ENCODE measurements at places on chromosomes 3 and 15. TPM values are rescaled to one million over a fixed set of nuclear protein-coding genes. Genes with fewer than 3 reads are reported as not detected.
A peak's percentile ranks its signal among the peaks of the same experiment; 100 is the strongest.

GRCh38 chr3:128950223-128950938 is 43.5 kb downstream of the CFAP92 start:
- no peaks in the 10 kb centered on the region for H3K27me3 ChIP-seq
- no peaks in the 10 kb centered on the region for H3K4me1 ChIP-seq
- no peak overlapping the region for H3K4me3 ChIP-seq

GRCh38 chr3:38608086-38608775 is 41.3 kb downstream of the SCN5A start:
- no peak overlapping the region for H3K27ac ChIP-seq
- no peaks in the 10 kb centered on the region for H3K36me3 ChIP-seq
- no peak for DNase-seq
- no peaks in the 10 kb centered on the region for H3K4me1 ChIP-seq
- no peaks in the 10 kb centered on the region for H3K27me3 ChIP-seq

DNA sequence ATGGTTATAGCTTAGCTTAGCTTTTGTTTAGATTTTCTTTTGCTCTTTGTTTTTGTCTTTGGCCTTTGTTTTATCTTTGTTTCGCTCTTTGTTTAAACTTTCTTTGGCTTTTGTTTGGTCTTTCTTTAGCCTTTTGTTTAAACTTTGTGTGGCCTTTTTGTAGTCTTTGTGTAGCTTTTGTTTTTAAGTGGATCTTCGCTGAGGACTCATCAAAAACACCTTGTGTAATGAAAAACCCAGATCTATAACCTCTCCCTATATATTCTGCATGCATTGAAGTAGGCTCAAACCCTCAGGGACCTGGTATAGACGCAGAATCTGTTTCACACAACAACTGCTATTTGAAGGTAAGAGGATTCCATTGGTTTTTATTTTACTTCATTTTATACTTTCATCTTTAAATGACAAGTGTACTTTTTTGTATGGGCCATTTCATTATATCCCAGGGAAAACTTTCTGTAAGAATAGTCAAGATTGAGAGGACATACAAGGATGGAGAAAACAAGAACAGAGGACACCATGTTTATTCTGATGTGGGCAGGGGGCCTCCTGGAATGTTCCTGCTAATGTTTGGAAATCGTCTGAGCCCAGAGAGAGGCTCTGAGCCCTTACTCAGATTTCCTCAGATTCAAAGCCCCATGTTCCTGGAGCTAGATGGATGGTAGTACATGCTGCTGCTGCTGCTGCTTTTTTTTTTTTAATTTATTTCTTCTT is at the start of gene MOBP:
MOBP (plus strand) TSS at position 287 of the 714 bp plus-strand sequence. CDS start 34,390 bp downstream, outside the sequence.
- no peak within 1 kb of the TSS for H3K4me3 ChIP-seq
- H3K36me3 ChIP-seq: no peaks in the 10 kb centered on the region
- H3K4me1 ChIP-seq: no peaks in the 10 kb centered on the region
- DNase-seq: no peak
- H3K27me3 ChIP-seq: no peaks in the 10 kb centered on the region

DNA sequence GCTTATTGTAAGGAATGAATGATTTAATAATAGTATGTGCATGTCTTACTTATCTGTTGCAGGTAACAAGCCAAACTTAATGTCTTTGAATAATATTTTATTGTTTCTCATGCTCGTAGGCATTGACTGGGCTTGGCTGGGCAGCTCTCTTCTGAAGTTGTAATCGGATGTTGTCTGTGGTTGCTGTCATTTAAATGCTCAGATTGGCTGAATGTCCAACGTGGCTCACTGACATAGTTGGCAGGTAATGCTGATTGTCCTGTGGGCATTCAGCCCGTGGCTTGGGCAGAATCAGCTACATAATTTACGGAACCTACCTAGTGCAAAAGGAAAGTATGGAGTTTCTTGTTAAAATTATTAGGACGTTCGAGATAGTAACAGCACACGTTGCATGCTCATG is 297.4 kb upstream of the GBE1 start:
- H3K27me3 ChIP-seq: no peaks in the 10 kb centered on the region
- no peaks in the 10 kb centered on the region for H3K36me3 ChIP-seq
- no peak overlapping the region for H3K4me3 ChIP-seq
- no peaks in the 10 kb centered on the region for H3K4me1 ChIP-seq
- DNase-seq: no peak

- no peak for DNase-seq
- no peak overlapping the region for H3K4me3 ChIP-seq
- no peak overlapping the region for H3K27ac ChIP-seq
- H3K36me3 ChIP-seq: no peaks in the 10 kb centered on the region
- no peaks in the 10 kb centered on the region for H3K4me1 ChIP-seq
- no peaks in the 10 kb centered on the region for H3K27me3 ChIP-seq
Measured at GRCh38 chr15:97030251-97030650, 699.8 kb downstream of the NR2F2 start.

DNA sequence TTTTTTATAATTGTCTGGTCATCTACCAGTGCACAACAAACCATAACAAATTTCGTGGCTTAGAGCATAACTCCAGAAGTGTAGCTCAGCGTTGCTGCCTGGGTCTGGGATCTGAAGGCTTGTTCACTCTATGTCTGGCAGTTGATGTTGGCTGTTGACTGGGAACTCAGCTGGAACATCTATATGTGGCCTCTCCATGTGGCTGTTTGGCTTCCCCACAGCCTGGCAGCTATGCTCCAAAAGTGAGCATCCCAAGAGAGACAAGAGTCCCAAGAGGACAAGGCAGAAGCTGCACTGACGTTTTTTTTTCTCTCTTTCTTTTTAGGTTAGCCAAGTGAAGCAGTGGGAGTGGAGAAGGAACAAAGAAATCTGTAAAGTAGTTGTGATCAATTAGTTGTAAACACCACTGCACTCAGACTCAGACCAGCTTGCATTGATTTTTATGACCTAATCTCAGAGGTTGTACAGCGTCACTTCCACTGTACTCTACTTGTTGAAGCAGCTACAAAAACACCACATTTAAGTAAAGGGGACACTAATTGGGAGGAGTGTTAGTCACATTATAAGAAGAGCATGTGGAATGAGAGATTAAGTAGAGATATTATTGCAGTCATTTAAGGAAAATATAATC is 2.5 kb upstream of the GPR176 start:
- H3K27ac ChIP-seq: no peak overlapping the region
- H3K4me3 ChIP-seq: no peak overlapping the region
- H3K4me1 ChIP-seq: peaks cover 14% of the 10 kb centered on the region
- DNase-seq: no peak
- H3K27me3 ChIP-seq: no peaks in the 10 kb centered on the region

GRCh38 chr3:122324871-122325323 is at the start of gene CSTA:
Gene CSTA, plus strand, starts transcription at chr3:122325248. Its CDS starts 45 bp downstream, at chr3:122325293.
- peak within 1 kb of the TSS; percentile 12 for H3K4me3 ChIP-seq
- no peak for DNase-seq
- no peaks in the 10 kb centered on the region for H3K4me1 ChIP-seq
- H3K27me3 ChIP-seq: no peaks in the 10 kb centered on the region
- H3K27ac ChIP-seq: no peak within 1 kb of the TSS
- no peaks in the 10 kb centered on the region for H3K36me3 ChIP-seq

- no peaks in the 10 kb centered on the region for H3K36me3 ChIP-seq
- H3K27ac ChIP-seq: no peak overlapping the region
- H3K4me1 ChIP-seq: peaks cover 7% of the 10 kb centered on the region
Measured at GRCh38 chr15:50257924-50258323, 7.6 kb downstream of the HDC start.

SLC24A5 gene
- not detected for total RNA-seq
